Tongue (tissue), 3 donors: ENCODE measurements at places on chromosomes 2 and 18. TPM values are rescaled to one million over a fixed set of nuclear protein-coding genes. Genes with fewer than 3 reads are reported as not detected.

GRCh38 chr18:70288851-70289328 is at the start of gene SOCS6:
TSS of gene SOCS6 (plus strand) at chr18:70289045. CDS start at chr18:70324669, 35,624 bp downstream.
- DNase-seq: peak; percentile 76

- DNase-seq: no peak
Observed at GRCh38 chr2:239685965-239686364, 285.1 kb upstream of the HDAC4 start.

GRCh38 chr2:37652199-37652640 is 19.2 kb downstream of the CDC42EP3 start:
- DNase-seq: no peak

DNA sequence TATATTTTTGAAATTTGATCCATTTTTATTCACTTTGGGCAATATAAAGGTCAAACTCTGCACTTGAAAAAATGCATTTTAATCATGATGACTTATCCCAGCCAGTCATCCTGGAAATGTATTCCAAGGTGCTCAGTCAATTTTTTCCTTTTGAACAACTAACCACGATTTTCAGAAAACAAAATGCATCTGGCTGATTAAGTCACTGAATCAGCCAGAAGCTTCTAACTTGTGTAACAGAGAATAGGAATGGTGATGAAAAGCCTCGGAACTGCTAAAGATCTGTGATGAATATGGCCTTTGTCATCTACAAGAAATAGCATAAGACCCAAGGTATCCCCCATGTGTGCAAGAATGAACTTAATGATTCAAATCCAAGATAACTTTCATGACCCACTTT is 572.7 kb downstream of the EPHA4 start:
- no peak for DNase-seq

- DNase-seq: no peak
Observed at GRCh38 chr2:146271131-146271831, 1573.5 kb upstream of the ACVR2A start.

The GLB1L gene
- total RNA-seq: 5.2 TPM

- peak; percentile 88 for DNase-seq
Observed at GRCh38 chr18:76351961-76352581, 143.0 kb downstream of the ZNF516 start.

The ADGRF3 gene
- total RNA-seq: not detected

The STAMBP gene
- total RNA-seq: 28.5 TPM

DNA sequence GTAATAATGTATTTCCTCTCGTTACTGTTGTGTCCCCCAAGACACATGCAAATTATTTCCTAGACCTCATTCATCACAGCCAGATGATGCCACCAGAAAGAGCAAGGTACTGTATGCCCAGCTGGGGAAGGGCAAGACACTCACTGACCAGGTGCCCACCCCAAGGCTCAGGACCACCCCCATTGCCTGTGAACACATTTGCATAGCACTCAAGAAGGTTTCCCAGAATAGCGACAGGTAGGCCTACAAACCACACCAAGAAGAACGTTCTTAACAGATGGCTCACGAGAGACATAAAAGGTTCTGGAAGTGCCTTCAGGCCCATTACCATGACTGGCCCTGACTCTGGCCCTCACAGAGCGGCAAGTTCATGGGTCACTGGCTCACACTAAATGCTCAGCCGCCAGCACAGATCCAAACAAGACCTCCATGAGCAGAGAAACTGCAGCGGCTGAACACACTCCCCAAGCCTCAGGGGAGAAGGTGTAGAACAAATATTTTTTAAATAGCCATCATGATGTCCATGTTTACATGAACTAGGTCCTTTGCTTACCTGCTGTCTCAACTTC is 44.0 kb downstream of the FAM168B start:
- DNase-seq: no peak

GRCh38 chr2:13193075-13193474 is 476.3 kb downstream of the TRIB2 start:
- no peak for DNase-seq

The MERTK gene
- total RNA-seq: 6.3 TPM

DNA sequence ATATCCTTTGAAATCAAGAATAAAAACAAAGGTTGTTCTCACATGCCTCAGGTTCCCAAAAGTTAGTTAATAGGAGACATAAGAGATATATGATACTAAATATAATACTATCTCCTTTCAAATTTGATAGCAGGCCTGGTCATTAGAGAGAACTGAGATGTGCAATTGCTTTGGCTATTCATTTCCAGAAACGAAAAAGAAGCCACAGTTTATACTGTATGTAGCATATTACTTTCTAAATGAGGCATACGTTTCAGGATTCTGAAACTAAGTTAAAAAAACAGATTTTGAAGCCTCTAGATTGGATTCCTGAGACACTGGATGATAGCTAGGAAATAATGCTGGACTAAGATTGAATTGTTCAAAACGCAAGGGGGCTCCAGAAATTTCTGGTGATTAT is 7.1 kb downstream of the PPP1R1C start:
- DNase-seq: no peak

- DNase-seq: no peak
Observed at GRCh38 chr2:133247631-133248030, 320.6 kb downstream of the NCKAP5 start.

The GRB14 gene
- total RNA-seq: 19.7 TPM
